Stimulated activated CD4-positive, alpha-beta T cell treated with anti-CD3 and anti-CD28 coated beads, TNF-alpha, amount 100 ng/mL, for 48 hours (primary cell): ENCODE measurements at places on chromosomes 3 and 15.

GRCh38 chr3:196016059-196016458 is 65.8 kb downstream of the TFRC start:
- no peak for DNase-seq

GRCh38 chr15:41585127-41586047 is 26.4 kb downstream of the TYRO3 start:
- peak; percentile 32 for DNase-seq

DNA sequence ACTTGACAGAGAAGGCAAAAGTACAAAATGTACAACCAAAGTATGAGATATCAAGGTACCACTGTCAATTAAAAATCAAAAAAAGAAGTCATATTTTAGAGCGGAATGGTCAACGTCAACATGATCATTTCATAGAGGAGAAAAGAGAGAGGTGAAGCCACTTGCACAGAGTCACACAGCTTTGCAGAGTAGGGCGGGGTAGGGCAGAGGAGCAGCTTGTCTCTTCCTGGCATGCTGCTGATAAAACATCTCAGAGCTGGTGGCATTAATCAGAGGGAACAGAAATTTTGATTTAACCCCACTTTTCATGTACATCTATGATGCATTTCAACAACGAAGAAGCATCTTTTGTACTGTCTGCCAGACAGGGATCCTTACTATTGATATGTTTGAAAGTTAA is 5.2 kb upstream of the IGF1R start:
- DNase-seq: no peak

- no peak for DNase-seq
These were observed 40.9 kb downstream of the BDH1 start for GRCh38 chr3:197514786-197515355.

DNA sequence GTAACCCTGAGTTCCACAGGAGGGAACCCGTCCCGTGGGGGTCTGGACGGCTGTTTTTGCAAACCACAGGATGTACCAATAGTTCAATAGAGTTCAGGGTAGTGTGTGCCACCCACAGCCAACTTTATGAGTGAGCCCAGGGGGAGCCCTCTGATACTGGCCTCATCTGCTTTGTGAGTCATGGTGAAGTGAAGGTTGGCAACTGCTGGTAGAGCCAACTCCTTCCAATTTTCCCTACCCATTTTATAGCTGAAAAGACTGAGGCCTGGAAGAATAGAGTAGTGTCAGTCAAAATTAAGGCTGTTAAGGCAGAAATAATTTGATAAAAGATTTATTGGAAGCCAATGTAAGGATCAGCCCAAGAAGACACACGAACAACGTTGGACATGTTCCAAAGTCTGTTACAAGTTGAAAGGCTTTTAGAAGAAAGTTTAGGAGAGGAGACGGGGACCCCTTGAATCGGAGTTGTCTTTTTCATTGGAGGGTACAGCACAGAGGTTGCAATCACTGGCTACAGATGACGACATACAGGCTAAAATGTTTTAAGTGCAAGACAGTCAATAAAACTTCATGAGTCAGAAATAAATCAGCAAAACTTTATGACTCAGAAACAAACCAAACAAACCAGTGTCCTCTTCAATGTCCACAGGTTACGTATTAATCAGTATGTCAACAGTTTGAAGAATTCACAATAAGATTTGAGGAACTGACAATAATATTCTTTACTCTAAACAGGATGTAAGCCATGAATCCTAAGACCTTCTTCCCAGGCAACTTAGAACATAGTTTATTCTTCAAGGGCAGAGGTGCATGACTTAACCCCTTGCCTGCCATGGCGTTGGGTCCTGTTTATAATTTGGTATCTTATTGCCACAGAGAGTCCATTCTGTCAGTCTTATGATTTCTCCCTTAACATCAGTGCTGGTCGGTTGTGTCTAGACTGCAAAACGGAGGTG is 62.9 kb upstream of the NR2E3 start:
- no peak for DNase-seq
